ENCODE measurements at places on chromosomes 6 and 20. TPM values are rescaled to one million over a fixed set of nuclear protein-coding genes. Genes with fewer than 3 reads are reported as not detected.

- peak; percentile 75 for DNase-seq
- no peak overlapping the region for H3K27ac ChIP-seq
- H3K27me3 ChIP-seq, result no peaks in the 10 kb centered on the region
- no peaks in the 10 kb centered on the region for H3K36me3 ChIP-seq
- H3K4me1 ChIP-seq, result no peaks in the 10 kb centered on the region
Observed at GRCh38 chr6:161618831-161619454, 345.1 kb upstream of the AGPAT4 start.

DNA sequence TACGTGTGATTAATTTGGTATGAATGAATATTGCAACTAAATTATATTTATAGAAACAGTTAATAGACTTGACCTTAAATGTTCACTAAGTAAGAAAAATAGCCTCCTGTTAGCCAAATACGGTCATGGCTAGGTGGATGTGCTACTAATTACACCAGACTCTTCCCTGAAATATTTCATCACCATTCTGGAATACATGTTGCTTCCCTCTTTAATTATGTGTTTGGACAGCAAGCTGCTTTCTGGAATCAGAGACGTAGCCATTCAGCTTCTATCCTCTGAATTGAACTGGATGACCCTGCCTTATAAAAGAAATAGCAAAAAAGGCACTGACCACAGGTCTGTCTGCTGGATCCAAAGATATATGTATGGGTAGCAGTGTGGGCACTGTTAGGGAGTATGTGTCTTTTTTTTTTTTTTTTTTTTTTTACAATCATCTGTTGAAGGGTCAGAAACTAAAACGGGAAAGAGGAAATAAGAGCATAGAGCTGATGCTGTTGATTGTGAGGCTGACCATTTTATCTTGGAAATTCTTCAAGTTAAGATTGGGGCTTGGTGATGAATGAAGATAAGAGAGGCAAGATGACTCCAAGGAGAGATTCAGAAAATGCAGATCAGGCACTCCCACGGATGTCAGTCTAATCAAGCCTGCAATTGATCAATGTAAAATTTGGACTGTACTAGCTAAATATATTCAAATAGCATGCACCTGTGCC lies 283.2 kb upstream of the HSF2 start:
- H3K4me3 ChIP-seq, result no peak overlapping the region
- no peak overlapping the region for H3K27ac ChIP-seq
- DNase-seq, result no peak
- no peaks in the 10 kb centered on the region for H3K36me3 ChIP-seq
- H3K27me3 ChIP-seq, result no peaks in the 10 kb centered on the region

Gene GDAP1L1
- not detected for total RNA-seq

Gene HLA-DOA
- not detected for total RNA-seq

Gene FOXS1
- not detected for total RNA-seq

- no peaks in the 10 kb centered on the region for H3K4me1 ChIP-seq
- H3K27ac ChIP-seq, result no peak overlapping the region
- peaks cover 5% of the 10 kb centered on the region for H3K27me3 ChIP-seq
- H3K36me3 ChIP-seq, result no peaks in the 10 kb centered on the region
- no peak overlapping the region for H3K4me3 ChIP-seq
Observed at GRCh38 chr20:58923117-58923712, 57.8 kb upstream of the NELFCD start.

Gene EIF6
- 117 TPM for total RNA-seq

DNA sequence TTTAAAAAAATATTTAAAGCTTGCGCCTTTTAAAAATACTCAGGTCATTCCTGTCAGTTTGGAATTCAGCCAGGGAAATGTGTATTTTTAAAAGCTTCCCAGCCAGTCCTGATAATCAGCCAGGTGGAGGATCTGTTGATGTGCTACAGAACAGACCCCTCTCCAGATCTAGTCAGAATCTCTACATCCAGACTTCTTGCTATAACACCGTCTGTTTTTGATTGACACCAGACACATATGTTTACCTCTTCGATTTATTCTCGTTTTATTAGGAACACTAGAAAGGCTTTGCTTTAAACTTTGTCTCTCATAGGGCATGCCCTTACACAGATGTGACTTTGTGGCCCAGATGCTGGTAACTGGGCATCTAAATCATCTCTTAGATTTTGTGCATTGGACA lies 11.7 kb downstream of the PARD6B start:
- no peak for DNase-seq
- H3K36me3 ChIP-seq, result no peaks in the 10 kb centered on the region
- H3K27me3 ChIP-seq, result no peaks in the 10 kb centered on the region
- H3K4me3 ChIP-seq, result no peak overlapping the region
- H3K4me1 ChIP-seq, result peaks cover 5% of the 10 kb centered on the region

GRCh38 chr6:168574075-168574698 lies 133.2 kb downstream of the SMOC2 start:
- no peak overlapping the region for H3K4me3 ChIP-seq
- DNase-seq, result no peak
- no peaks in the 10 kb centered on the region for H3K36me3 ChIP-seq
- no peak overlapping the region for H3K27ac ChIP-seq
- no peaks in the 10 kb centered on the region for H3K27me3 ChIP-seq

- H3K4me1 ChIP-seq, result no peaks in the 10 kb centered on the region
- no peaks in the 10 kb centered on the region for H3K27me3 ChIP-seq
- DNase-seq, result no peak
- no peak overlapping the region for H3K27ac ChIP-seq
- no peaks in the 10 kb centered on the region for H3K36me3 ChIP-seq
- H3K4me3 ChIP-seq, result no peak overlapping the region
Observed at GRCh38 chr6:5142131-5142530, 57.0 kb downstream of the PPP1R3G start.
